ENCODE measurements at places on chromosomes 11 and 22.

DNA sequence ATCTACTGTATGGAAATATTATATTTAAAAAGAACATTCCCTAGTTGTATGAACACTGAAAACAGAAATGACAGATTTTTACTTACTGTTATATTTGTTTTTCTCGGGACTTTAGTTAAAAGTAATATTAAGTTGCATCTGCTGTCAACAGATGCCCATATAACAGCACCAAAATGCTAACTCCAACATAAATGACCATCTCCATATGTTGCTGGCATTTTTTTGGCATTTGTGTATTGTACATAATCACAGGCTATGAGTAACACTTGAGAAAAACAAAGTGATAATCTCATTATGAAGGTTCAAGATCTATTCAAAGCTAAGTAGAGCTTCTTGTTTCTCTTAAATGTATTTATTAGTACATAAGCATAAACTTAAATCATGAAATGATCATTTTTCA, 172.0 kb downstream of the CNTN5 start:
- DNase-seq = no peak

GRCh38 chr22:26610072-26610958, 7.5 kb downstream of the CRYBB1 start:
- peak; percentile 12 for DNase-seq

GRCh38 chr11:3086671-3087150, 29.5 kb upstream of the CARS1 start:
- no peak for DNase-seq

GRCh38 chr11:10911907-10912306, 54.1 kb upstream of the ZBED5 start:
- DNase-seq = no peak

DNA sequence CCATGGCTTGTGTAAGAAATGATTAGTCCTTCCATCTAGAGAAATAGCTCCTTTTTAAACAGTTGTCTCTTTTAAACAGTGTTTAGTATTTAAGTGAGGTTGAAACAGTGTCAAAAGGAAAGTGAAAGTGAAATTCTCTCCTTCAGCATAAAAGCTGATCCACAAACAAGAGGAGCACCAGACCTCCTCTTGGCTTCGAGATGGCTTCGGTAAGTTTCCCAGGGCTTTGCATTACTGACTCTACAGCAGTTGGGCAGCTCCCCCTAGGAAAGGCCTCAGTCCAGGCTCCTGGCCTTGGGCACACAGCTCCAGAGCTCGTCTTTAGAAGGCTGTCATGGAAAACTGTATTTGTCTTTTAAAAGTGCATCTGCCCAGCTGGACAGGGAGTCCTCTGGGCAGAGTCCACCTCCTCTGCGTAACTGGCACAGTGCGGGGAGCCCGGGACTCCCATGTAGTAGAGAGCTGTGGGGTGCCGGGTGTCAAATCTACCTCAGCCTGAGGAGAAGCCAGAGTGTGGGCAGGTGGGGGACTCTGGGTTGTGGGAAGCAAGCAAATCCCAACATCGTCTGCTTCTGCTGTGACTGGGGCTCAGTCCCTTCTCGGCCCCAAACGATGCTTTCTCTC, at the start of gene PLAAT4:
PLAAT4 (plus strand) TSS at position 140 of the 624 bp plus-strand sequence; CDS start at position 201, 61 bp downstream.
- peak; percentile 70 for DNase-seq

- peak; percentile 94 for DNase-seq
Observed at GRCh38 chr11:61971248-61972111, 4.0 kb upstream of the FTH1 start.

DNA sequence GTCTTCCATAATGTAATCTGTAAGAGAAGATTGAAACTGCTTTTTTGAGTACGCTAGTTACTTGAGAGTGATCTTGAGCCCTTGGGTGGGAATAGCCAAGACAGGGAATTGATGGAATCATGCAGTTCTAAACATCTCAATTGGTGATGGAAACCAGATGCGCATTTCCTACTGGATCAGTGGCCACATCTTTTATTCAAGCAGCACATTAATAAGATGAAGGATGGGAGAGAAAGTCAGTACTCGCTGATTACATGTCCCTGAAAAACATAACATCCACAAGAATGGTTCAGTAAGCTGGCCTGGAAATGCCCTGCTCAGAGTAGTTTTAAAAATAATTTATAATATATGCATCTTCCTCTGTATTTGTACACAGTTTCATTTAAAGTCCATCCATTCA, 833.8 kb downstream of the JRKL start:
- no peak for DNase-seq

DNA sequence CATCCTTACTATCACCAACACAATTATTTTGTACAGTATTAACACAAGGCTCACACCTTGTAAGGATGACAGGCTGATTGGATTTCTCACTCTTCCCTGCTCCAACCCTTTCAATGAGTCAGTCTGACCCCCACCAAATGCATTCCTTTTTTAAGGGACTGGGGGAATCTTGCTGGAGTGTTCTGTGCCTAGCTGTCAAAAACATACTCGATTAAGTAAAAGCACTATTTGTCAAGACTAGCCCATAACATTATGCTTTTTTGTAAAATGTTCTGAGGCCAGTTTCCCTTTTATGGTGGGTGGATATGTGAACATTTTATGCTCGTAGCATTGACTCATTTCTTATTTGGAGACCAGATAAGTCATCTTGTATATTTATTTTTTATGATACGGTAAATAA, 87.2 kb downstream of the PDHX start:
- DNase-seq = no peak

DNA sequence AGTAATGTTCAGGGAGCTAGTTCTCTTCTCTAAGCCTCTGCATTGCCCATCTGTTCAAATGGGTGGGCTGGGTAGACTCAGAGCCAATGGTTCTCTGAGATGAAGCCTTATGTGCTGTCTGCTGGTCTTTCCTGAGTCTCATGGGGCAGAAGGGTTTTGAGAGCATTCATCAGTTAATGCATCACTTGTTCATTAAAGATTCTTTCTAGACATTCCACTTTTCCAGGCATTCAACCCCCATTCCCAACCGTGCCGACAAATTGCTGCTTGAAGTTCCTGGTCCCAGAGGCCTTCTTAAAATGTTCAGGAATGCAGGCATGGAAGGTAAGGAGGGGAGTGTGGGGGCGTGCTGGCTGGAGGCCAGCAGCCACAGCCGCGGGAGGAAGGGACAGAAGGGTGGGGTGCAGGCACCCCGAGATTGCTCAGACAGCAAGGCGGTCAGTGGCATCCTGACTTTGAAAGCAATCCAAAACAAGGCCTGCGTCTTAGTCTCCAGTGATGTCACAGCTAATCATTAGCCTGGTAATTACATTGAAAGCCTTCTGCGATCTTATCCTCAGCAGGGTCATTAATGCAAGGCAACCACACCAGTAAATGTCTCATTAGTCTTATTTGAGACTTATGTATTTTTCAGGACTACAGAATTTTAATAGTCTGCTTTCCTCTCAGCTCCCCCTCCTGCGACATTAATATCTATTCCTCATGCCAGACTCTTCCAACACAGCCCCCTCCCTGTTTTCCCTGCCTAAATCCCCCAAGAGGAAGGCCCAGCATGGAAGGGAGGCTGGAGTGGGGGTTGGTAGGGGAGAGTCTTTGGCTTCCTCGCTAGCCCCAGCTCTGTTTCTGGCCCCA, 328.8 kb downstream of the MIAT start:
- no peak for DNase-seq

DNA sequence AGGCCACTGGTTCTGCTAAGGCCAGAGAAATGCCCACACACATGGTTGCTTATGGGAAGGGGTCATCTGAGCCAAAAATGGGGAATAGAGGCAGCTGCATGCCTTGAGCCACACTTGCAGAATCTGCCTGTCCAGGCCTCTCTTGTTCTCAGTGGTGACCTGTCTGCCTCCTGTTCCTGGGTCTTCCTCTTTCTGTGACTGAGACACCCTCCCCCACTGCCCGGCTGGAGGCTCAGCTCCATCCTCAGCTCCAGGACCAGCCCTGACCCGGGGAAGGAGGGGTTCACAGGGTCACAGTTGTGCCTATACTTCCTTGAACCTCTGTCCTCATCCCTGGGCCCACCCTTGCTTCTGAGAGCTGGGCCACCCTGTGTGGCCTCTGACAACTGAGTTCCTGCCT, 52.3 kb downstream of the CSF2RB start:
- DNase-seq = no peak

- no peak for DNase-seq
Observed at GRCh38 chr11:16779436-16779835, 41.0 kb downstream of the C11orf58 start.

- no peak for DNase-seq
Observed at GRCh38 chr11:33920838-33921613, 29.1 kb upstream of the LMO2 start.

- no peak for DNase-seq
Observed at GRCh38 chr11:12216671-12217374, 106.4 kb downstream of the MICAL2 start.

- DNase-seq = no peak
Observed at GRCh38 chr11:11499300-11499699, 122.5 kb downstream of the GALNT18 start.

DNA sequence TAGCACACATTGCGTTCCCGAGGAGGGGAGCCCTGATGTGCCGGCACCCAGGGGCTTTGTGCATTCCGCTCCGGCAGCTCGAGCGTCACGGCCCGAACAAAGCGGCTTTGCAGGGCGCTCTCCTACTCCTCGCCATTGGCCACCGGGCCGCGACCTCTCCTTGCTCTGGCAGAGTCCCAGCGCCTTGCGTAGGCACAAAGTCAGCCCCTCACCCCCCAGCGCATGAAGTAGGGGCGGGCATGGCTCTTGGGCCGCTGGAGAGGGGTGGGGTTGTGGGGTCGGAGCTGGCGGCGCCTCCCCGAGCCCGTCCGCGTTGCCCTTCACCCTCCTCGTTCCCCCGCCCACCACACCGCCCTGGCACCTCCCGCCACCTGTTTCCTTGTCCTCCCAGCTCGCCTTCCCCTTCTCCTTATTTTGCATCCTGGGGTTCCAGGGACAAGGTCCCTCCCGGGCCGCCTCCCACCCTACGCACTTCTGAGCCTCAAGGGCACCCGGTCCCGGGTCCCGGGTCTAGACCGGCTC, 753 bp upstream of the PPARA start:
- DNase-seq = peak; percentile 77

DNA sequence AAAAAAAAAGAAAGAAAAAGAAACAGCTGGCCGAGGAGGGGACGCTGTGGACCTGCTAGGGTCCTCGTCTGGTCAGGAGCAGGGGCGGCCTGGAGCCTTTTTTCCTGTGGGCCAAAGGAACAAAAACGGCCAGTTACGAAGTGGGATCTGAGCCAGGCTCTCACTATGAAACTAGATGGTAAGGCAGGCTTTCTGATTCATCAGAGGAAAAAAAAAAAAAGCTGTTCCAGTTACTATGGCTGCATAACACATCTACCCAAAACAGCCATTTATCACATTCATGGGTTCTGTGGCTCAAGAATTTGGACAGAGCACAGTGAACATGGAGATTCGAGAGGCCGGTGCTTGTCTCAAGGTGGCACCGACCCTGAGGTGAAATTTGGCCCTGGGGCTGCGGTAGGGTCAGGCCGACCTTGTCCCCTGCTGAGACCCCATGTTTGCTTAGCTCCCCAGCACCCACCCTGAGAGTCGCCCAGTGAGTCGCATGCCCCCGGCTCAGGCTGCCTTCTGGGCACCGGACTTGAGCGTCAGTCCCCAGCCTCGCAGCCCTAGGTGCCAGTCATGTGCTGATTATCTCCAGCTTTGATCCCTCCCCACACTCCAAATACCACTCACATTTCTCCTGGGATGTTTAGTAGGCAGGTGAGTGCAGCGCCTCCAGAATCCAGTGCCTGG, 34.2 kb downstream of the MRGPRD start:
- no peak for DNase-seq

Measured in midbrain (tissue), 1 donor.